ENCODE measurements at places on chromosomes 2 and 18. TPM values are rescaled to one million over a fixed set of nuclear protein-coding genes. Genes with fewer than 3 reads are reported as not detected.

DNA sequence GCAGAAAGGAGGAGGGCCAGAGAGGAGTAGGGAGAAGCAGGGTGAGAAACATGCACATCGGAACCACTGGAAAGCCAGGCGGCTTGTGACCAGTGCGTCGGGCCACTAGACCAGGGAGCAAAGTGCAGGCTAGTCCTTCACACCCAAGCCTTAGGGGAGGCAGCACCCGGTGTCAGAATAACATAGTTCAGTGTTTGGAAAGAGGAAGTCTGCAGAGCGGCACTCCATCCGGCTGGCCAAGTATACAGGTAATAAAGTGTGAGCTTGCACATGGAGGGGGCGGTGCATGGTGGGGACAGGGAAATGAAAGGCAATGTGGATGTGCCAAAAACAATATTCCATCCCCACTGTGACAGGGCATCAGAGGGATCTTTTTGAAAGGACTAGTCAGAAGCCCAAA is 69.7 kb downstream of the ZNF521 start:
- H3K27me3 ChIP-seq, result no peaks in the 10 kb centered on the region
- no peak for DNase-seq
- no peak overlapping the region for H3K4me3 ChIP-seq
- no peak overlapping the region for H3K27ac ChIP-seq
- H3K36me3 ChIP-seq, result no peaks in the 10 kb centered on the region

- no peaks in the 10 kb centered on the region for H3K36me3 ChIP-seq
- no peak overlapping the region for H3K27ac ChIP-seq
- peaks cover 14% of the 10 kb centered on the region for H3K4me1 ChIP-seq
- no peak overlapping the region for H3K4me3 ChIP-seq
Measured at GRCh38 chr2:197080578-197081216, 154.2 kb upstream of the PGAP1 start.

DNA sequence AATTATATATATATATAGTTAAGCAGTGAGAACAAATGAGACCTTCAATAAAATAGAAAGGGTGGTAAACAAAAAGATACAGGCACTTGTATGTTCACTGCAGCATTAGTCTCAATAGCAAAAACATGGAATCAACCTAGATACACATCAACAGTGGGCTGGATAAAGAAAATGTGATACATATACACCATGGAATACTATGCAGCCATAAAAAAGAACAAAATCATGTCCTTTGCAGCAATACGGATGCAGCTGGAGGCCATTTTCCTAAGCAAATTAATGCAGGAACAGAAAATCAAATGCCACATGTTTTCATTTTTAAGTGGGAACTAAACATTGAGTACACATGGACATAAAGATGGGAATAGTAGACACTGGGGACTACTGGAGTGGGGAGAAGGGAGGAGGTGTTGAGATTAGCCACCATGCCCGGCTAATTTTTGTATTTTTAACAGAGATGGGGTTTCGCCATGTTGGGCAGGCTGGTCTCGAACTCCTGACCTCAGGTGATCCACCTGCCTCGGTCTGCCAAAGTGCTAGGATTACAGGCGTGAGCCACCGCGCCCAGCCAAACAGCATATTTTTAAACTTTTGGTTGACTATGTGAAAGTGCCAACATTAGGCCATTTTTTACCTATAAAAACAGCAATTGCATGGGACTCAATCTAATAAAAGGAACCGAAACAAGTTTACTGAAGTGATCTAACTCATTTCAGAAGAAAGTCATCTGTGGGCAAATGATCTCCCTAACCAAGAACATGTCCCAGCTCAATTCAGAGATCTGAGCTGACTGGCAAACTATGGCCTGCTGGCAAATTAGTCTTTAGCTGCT is 23.7 kb downstream of the ICA1L start:
- H3K27ac ChIP-seq, result no peak overlapping the region
- no peak overlapping the region for H3K4me3 ChIP-seq
- no peaks in the 10 kb centered on the region for H3K36me3 ChIP-seq
- no peaks in the 10 kb centered on the region for H3K4me1 ChIP-seq
- no peaks in the 10 kb centered on the region for H3K27me3 ChIP-seq

DNA sequence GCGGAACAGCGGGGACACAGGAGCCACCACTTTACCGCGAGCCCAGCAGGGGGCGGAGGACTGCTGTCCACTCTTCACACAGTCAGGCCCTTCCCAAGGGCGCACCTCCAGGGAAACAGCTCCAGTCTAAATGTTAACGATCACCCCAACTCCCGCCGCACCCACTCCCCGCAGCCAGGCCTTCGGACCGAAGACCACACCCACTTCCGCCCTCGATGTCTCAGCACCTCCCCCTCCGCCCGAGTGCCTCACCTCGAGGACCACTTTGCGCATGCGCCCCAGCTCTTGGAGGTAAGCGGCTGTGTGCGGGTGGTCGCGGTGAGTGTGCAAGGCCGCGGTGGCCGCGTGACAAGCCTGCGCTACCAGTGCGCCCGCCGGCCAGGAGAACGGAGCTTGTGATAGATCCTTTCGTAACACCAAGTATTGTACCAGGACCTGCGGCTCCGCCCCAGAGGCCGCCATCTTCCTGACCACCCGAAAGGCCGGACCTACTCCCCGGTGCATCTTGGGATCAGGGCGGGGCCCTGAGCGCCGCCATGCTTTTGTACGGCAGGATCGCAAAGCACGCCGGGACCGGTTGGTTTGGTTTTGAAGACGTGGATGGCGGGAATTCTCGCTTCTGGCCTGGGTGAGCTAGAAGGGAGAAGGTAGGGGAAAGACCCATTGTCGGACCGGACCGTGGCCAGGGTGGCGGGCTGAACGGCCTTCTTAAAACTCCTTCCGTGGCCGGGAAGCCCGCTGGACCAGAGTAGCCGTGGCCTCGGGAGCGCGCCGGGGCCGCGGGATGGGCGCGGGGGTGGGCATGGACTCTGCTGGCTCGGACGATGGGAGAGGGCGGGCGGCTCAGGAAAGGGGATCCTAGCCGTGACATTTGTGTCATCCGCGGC is at the start of the genes CENPO and PTRHD1:
TSS of gene CENPO (plus strand) at position 552 of the 887 bp plus-strand sequence. CDS start 495 bp downstream, outside the sequence.
TSS of gene PTRHD1 (minus strand) at position 518 of the 887 bp plus-strand sequence. CDS start at position 504, 14 bp downstream.
- no peaks in the 10 kb centered on the region for H3K36me3 ChIP-seq
- H3K4me1 ChIP-seq, result peaks cover 10% of the 10 kb centered on the region
- H3K27ac ChIP-seq, result peak within 1 kb of the TSS; percentile 88

- H3K4me3 ChIP-seq, result no peak overlapping the region
- H3K4me1 ChIP-seq, result no peaks in the 10 kb centered on the region
- DNase-seq, result no peak
- H3K36me3 ChIP-seq, result no peaks in the 10 kb centered on the region
- peaks cover 81% of the 10 kb centered on the region for H3K27me3 ChIP-seq
Measured at GRCh38 chr2:152046940-152047339, 51.9 kb downstream of the CACNB4 start.

DNA sequence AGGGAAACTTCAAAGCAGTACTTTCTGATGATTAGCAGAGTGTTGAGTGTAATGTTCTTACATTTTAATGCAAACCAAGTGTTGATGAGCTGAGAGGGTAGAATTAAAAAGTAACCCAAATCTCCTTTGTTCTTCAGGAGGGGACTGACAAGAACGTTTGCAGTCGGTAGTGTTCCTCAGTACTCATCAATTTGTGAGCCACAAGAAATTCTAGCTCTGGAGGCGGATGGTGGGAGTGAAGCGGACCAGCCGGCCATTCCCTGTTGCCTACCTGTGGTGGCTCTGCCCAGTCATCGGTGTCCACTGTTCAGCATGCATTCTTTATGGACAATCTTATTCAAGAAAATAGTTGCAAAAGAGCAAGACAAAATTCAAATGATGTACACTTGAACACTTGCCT is 438.6 kb upstream of the POU3F3 start:
- H3K4me3 ChIP-seq, result no peak overlapping the region
- no peaks in the 10 kb centered on the region for H3K27me3 ChIP-seq
- H3K36me3 ChIP-seq, result no peaks in the 10 kb centered on the region
- H3K4me1 ChIP-seq, result no peaks in the 10 kb centered on the region
- no peak overlapping the region for H3K27ac ChIP-seq

DNA sequence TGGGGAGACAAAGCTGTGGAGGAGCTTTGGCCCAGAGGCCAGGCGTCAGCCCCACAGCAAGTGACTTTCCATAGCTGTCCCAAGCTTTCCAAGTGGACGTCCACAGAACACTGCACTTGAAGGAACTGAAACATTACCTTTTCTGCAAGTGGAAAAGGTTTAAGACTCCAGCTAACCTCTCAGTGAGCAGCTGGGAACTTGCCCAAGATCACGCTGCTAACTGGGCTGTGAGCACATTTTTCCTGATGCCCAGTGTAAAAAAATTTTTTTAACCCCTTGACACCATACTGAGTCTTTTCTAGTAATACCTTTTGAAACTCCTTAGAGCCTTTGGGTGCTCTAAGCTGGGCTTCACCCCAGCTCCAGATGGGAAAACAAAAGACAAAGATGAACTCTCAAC is 256.7 kb downstream of the HAUS1 start:
- no peak overlapping the region for H3K4me3 ChIP-seq
- no peaks in the 10 kb centered on the region for H3K36me3 ChIP-seq
- no peak overlapping the region for H3K27ac ChIP-seq
- H3K4me1 ChIP-seq, result no peaks in the 10 kb centered on the region
- no peaks in the 10 kb centered on the region for H3K27me3 ChIP-seq

GRCh38 chr2:65353046-65353445 is 79.4 kb downstream of the SPRED2 start:
- H3K27me3 ChIP-seq, result no peaks in the 10 kb centered on the region
- no peak overlapping the region for H3K4me3 ChIP-seq
- no peak overlapping the region for H3K27ac ChIP-seq
- H3K4me1 ChIP-seq, result peaks cover 50% of the 10 kb centered on the region

DNA sequence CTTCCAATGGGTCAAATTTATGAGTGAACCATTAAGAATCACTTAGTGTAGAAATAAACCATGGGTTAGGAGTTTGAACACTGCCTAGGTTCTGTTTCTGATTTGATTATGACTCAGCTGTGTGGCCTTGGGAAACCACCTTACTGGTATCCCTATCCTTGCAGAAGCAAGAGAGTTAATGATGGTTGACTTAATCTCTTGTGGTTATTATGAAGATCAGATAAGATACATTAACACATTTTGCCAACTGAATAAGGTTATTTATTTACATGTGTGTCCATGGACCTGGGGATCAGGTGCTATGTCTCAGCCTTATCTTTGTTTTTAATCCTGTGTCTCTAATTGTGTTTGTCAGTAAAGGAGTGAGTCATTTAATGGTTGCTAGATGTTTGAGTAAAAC is 5.4 kb upstream of the KCNJ13 start:
- DNase-seq, result peak; percentile 60
- H3K4me1 ChIP-seq, result no peaks in the 10 kb centered on the region
- H3K36me3 ChIP-seq, result 0 out of 2 replicates have a peak, but pooled peaks cover 4% of the 10 kb centered on the region
- H3K27ac ChIP-seq, result no peak overlapping the region

DNA sequence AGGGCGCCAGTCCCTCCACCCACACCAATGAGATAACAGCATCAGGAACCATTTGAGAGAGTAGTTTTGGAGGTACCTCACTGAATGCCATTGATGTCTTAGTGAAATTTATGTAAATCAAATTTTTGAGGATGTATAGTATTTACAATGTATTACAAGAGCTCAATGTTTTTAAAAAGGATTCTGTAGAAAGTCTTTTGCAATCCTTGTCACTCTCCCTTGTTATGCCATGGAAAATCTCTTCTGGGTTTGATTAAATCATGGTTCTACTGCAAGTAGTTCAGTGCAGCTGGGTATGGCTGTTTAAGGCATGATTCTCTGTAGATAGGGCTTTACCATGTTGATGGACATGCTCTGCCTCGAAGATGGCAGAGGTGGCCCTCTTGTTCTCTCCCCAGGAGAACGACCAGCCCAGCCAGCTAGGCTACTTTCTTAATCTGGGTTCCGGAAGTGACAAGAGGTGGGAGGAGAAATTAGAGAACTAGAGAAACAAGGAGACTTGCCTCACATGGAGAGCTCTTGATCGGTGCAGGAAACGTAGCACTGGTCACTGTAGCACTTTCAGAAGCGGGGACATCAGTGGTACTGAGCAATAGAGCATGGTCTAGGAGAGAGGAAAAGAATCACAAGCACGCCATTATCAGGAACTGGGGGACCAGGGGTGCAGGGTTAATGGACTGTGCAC is 202.7 kb downstream of the CLIP4 start:
- H3K4me1 ChIP-seq, result peaks cover 15% of the 10 kb centered on the region
- H3K27me3 ChIP-seq, result no peaks in the 10 kb centered on the region
- H3K36me3 ChIP-seq, result no peaks in the 10 kb centered on the region
- H3K27ac ChIP-seq, result no peak overlapping the region

The UPP2 gene
- total RNA-seq, result not detected

The GLB1L gene
- 13.5 TPM for total RNA-seq

The TEKT4 gene
- total RNA-seq, result not detected

The WNT6 gene
- not detected for total RNA-seq
